Smooth muscle cell of the coronary artery (primary cell): ENCODE measurements at places on chromosomes 12 and 14. TPM values are rescaled to one million over a fixed set of nuclear protein-coding genes. Genes with fewer than 3 reads are reported as not detected.

Gene KRT77
- not detected in 2 replicates for total RNA-seq

Gene TAS2R7
- total RNA-seq = not detected in 2 replicates

Gene OAS3
- total RNA-seq = 2.3 and 2.6 TPM in 2 replicates

Gene SLCO1B3
- not detected in 2 replicates for total RNA-seq

Gene USP5
- 82.5 and 88.9 TPM in 2 replicates for total RNA-seq

Gene ATXN3
- total RNA-seq = 42.5 and 45.6 TPM in 2 replicates

Gene KLRC3
- total RNA-seq = not detected in 2 replicates

Gene TAS2R8
- total RNA-seq = not detected in 2 replicates

Gene B3GNT4
- 0.08 TPM in 1 of 2 replicates, not detected in the other for total RNA-seq

Gene RNU4-1
- under 0.01 and 55.9 TPM in 2 replicates for total RNA-seq

Gene CARMIL3
- total RNA-seq = 0.08 TPM in 1 of 2 replicates, not detected in the other

Gene KRT6C
- not detected in 2 replicates for total RNA-seq

Gene CIROP
- total RNA-seq = 0.12 TPM in 1 of 2 replicates, not detected in the other

Gene LRFN5
- 0.30 and 0.70 TPM in 2 replicates for total RNA-seq

Gene FAM90A1
- 0.35 TPM in 1 of 2 replicates, not detected in the other for total RNA-seq

Gene AMHR2
- not detected in 2 replicates for total RNA-seq

Gene FBRSL1
- total RNA-seq = 0.47 and 1.4 TPM in 2 replicates

Gene CFAP251
- total RNA-seq = 1.5 and 2.3 TPM in 2 replicates

Gene SLC6A13
- total RNA-seq = 0.12 and 0.38 TPM in 2 replicates

Gene FLVCR2
- total RNA-seq = 0.08 and 2.1 TPM in 2 replicates

Gene CLEC4C
- total RNA-seq = not detected in 2 replicates

Gene PLCZ1
- not detected in 2 replicates for total RNA-seq

Gene SERPINA5
- total RNA-seq = 0.12 and 2.3 TPM in 2 replicates

Gene MYO1H
- total RNA-seq = not detected in 2 replicates

Gene TMEM106C
- total RNA-seq = 38.6 and 110 TPM in 2 replicates

Gene KRT75
- not detected in 2 replicates for total RNA-seq

Gene ALDH1L2
- total RNA-seq = 20.4 and 40.1 TPM in 2 replicates

Gene ATF7IP
- 11.1 and 15.0 TPM in 2 replicates for total RNA-seq

Gene SLC38A6
- 17.8 and 100 TPM in 2 replicates for total RNA-seq

Gene SLC10A1
- not detected in 2 replicates for total RNA-seq

Gene KERA
- not detected in 2 replicates for total RNA-seq

Gene FGFR1OP2
- total RNA-seq = 42.1 and 44.9 TPM in 2 replicates

Gene MMP14
- 361 and 371 TPM in 2 replicates for total RNA-seq

Gene SLC6A12
- total RNA-seq = 0.15 TPM in 1 of 2 replicates, not detected in the other

Gene NEK9
- 56.6 and 63.5 TPM in 2 replicates for total RNA-seq

Gene VTI1B
- total RNA-seq = 75.7 and 101 TPM in 2 replicates

Gene AKAP5
- total RNA-seq = 0.12 and 1.2 TPM in 2 replicates

Gene PTPRQ
- 0.08 and 0.23 TPM in 2 replicates for total RNA-seq

Gene RNF212B
- not detected in 2 replicates for total RNA-seq

Gene GPRC5D
- 0.12 TPM in 1 of 2 replicates, not detected in the other for total RNA-seq

Gene OR9K2
- total RNA-seq = not detected in 2 replicates

Gene CLEC2A
- total RNA-seq = 5.6 TPM in 1 of 2 replicates, not detected in the other

Gene SLC35F4
- not detected in 2 replicates for total RNA-seq

Gene MDGA2
- total RNA-seq = 0.12 TPM in 1 of 2 replicates, not detected in the other

Gene ADAM21
- total RNA-seq = 0.23 and 0.75 TPM in 2 replicates

Gene LRRC74A
- not detected in 2 replicates for total RNA-seq

Gene OVCH1
- total RNA-seq = 0.70 TPM in 1 of 2 replicates, not detected in the other

Gene KCNMB4
- total RNA-seq = 1.2 and 6.0 TPM in 2 replicates

Gene VPS29
- total RNA-seq = 17.8 and 52.0 TPM in 2 replicates

Gene NKX2-1
- not detected in 2 replicates for total RNA-seq

Gene CLEC7A
- not detected in 2 replicates for total RNA-seq

Gene NKX2-8
- total RNA-seq = not detected in 2 replicates
